ENCODE measurements at places on chromosomes 7 and 10. TPM values are rescaled to one million over a fixed set of nuclear protein-coding genes. Genes with fewer than 3 reads are reported as not detected.

Gene CALCR
- total RNA-seq: not detected

Gene ARHGAP22
- 0.66 TPM for total RNA-seq

Gene PNLIP
- not detected for total RNA-seq

DNA sequence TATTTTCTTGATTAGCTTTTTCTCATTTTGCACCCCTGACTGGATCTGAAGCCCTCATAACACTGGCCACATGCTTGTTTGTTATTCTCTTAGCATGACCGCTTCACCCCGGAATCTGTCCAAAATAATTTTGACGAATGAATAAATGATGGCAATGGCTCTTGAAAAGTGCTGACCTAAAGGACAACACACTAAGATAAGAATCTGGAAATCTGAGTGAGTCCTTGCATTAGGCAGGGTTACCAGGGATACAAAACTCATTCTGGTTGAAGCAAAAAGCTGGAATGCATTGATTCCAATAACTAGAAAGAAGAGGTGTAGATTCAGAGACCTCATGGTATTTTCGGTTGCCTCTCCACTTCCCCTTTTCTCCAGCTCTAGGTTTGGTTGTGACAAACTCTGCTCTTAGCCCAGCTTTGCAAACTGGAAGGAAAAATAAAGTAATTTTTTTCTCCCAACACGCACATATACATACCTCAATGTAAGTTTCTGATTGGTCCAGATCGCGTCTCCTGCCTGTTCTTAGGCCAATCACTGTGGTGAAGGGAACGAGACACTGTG, 157.4 kb downstream of the SKIDA1 start:
- H3K4me3 ChIP-seq: no peak overlapping the region
- no peaks in the 10 kb centered on the region for H3K27me3 ChIP-seq
- no peak overlapping the region for H3K27ac ChIP-seq
- peaks cover 3% of the 10 kb centered on the region for H3K4me1 ChIP-seq

DNA sequence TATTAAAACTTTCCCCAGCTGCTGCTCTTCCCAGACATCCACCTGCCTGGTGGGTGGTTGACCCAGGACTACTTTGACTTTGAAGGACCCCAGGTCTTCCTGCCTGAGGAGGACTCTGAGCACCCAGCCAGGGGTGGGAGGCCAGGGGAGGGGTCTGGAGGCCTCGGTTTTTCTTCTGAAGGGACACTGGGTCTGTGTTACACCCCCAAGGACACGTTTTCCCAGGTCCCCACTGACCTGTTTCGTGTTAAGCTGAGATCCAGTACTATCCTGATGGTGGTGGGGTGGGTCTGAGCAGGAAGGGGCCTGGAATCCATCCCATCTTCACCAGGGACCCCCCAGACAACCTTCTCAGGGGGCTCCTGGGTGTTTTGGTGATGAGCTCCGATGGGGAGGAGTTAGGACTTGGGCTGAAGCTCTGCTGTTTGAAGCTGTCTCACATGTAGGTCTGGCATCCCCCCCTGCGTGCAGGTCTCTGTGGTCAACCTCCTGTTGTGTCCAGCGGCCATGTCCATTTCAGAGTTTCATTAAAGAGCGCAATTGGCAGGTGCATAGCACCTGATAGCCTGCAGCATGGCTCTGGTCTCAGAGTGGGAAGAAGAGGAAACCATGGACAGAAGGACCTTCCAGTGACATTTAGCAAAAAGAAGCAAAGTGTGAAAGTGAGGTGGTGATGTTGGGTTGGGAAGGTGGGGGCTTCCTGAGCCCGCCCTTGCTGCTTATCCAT, 3.5 kb downstream of the JAKMIP3 start:
- H3K4me1 ChIP-seq: no peaks in the 10 kb centered on the region
- no peak for DNase-seq
- H3K27me3 ChIP-seq: peaks cover 12% of the 10 kb centered on the region
- no peak overlapping the region for H3K4me3 ChIP-seq
- no peak overlapping the region for H3K27ac ChIP-seq

DNA sequence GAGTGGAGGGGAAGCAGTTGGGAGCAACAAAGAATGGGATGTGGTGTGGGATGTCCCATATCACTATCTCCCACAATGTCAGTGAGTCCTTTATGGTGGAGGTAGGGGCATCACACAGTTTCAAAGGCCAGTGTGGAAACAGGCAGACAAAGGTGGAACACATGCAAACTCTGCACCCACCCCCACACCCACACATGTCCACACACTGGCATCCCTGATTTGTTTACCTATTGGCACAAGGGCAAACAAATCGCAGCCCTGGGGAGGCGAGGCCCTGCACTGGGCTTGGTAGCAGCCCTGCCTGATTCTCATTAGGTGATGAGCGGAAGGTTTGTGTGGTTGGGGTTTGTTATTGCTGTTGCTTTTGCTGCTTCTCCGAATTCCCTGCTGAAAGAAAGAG, 243.3 kb downstream of the GRID1 start:
- no peak for DNase-seq
- no peaks in the 10 kb centered on the region for H3K4me1 ChIP-seq
- H3K27ac ChIP-seq: no peak overlapping the region

DNA sequence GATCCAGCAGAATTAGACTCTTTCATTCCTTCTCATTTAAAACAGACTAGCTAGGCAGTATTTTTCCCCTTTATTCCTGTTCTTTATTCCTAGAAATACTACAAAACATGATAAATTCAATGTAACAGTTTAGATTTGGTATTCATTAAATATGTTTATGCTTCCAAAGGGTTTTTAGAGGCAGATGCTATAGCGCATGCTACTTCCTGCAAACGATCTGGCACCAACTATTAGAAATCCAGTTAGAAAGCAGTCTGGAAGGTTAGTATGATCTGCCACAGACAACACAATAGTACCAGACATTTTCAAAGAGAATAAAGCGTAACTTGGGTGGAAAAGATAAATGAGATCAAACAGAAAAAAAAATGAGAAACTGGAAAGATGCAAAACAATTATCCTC, 63.5 kb upstream of the PTN start:
- no peaks in the 10 kb centered on the region for H3K4me1 ChIP-seq
- no peak overlapping the region for H3K4me3 ChIP-seq
- H3K27ac ChIP-seq: no peak overlapping the region
- no peaks in the 10 kb centered on the region for H3K27me3 ChIP-seq

Data from activated T-helper 1 cell treated with anti-CD3 and anti-CD28 coated beads, Interleukin-12 subunit alpha, Interleukin-12 subunit beta, Interleukin-2, Interleukin-4 antibody, amounts not matched to agents 30 ng/mL and 10 ng/mL and 1 ng/mL, durations not matched to agents 14 hours and 24 hours and 36 hours (primary cell).